ENCODE measurements at places on chromosomes 12 and 14. TPM values are rescaled to one million over a fixed set of nuclear protein-coding genes. Genes with fewer than 3 reads are reported as not detected.
A peak's percentile ranks its signal among the peaks of the same experiment; 100 is the strongest.

GRCh38 chr14:24996930-24997725, 52.8 kb downstream of the STXBP6 start:
- H3K4me3 ChIP-seq = no peak overlapping the region
- peaks cover 3% of the 10 kb centered on the region for H3K4me1 ChIP-seq
- H3K27me3 ChIP-seq = no peaks in the 10 kb centered on the region

GRCh38 chr14:22822016-22822570, 6.9 kb upstream of the SLC7A7 start:
- H3K27ac ChIP-seq = peak overlapping the region; percentile 53
- H3K4me3 ChIP-seq = peak overlapping the region; percentile 52
- peaks cover 23% of the 10 kb centered on the region for H3K4me1 ChIP-seq
- H3K27me3 ChIP-seq = no peaks in the 10 kb centered on the region
- no peaks in the 10 kb centered on the region for H3K36me3 ChIP-seq

The SOCS2 gene
- 24.6 TPM for polyA plus RNA-seq

GRCh38 chr14:33985242-33985641, 34.4 kb upstream of the EGLN3 start:
- peaks cover 12% of the 10 kb centered on the region for H3K4me1 ChIP-seq
- no peaks in the 10 kb centered on the region for H3K36me3 ChIP-seq
- no peak overlapping the region for H3K27ac ChIP-seq
- H3K27me3 ChIP-seq = no peaks in the 10 kb centered on the region

The PMEL gene
- polyA plus RNA-seq = 1.8 TPM

- DNase-seq = no peak
- peaks cover 20% of the 10 kb centered on the region for H3K4me1 ChIP-seq
- peak overlapping the region; percentile 37 for H3K4me3 ChIP-seq
- H3K27ac ChIP-seq = no peak overlapping the region
- H3K36me3 ChIP-seq = no peaks in the 10 kb centered on the region
- H3K27me3 ChIP-seq = no peaks in the 10 kb centered on the region
Observed at GRCh38 chr12:132559652-132560363, 50.6 kb downstream of the LRCOL1 start.
